ENCODE measurements at places on chromosomes 12 and 14.

DNA sequence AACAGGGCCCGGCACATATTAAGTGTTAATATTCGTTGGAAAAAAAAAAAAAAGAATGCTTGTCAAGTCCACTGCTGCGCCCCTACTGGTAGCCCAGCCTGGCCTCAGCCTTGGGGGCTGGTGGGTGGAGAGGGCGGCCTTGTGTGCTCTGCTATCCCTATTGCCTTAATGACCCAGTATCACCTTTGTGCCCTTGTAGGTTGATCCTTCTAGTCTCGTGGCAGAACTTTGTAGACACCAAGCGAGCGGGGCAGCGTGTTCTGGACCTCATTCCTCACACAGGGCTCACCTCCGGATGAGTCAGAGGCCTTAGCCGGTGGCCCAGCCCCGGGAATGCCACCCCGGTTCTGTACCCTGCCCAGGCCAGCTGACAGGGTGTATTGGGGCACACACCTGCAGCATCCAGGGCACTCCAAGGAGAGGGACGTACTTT, 1.8 kb upstream of the RCOR1 start:
- DNase-seq, result no peak

DNA sequence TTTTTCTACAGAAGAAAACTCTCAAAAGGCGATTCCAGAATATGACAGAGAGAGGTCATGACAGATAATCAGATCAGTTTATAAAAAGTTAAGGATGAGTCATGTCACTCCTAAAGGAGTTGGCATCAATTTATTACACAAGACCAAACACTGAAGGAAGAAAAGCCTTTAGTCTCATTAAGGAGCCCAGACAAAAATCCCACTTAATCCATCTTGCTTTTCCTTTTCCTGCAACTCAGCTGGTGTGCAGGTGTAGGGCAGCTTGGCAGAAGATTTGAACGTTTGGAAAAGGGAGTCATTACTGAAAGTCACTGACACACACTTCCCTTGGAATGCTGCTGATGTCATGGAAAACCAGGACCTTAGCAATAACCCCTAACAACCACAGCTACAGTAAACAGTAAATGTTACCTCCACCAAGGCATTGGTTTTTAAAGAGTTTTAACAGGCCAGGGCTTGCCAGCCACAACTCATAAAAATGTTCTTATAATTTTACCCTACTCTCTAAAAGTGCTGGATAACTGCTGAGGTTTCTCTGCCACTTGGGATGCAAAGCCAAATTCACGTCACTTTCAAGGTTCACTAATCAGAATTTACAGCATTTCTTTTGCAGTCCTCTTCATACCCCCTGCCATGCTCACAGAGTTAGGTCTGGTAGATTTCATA, 320.6 kb downstream of the RAD51B start:
- DNase-seq, result no peak

- no peak for DNase-seq
Observed at GRCh38 chr12:63319386-63319785, 168.4 kb upstream of the AVPR1A start.

GRCh38 chr12:45568808-45569207, 160.7 kb upstream of the ARID2 start:
- DNase-seq, result no peak

DNA sequence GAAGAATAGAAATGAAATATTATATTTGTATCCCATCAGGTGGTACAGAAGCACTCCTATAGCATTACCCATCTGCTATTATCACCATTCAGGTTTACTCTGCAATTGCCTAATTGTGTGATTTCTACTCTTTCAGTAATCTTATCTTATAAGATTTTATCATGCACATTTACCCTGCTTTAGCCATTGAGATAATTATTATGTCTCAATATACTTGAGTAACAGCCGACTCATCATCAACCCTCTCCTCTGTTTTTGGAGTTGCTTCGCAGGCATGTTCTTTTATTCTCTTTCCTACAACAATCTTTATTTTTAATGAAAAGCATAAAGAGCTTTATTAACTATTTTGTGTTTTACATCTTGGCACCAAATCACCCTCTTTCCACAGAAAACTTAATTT, 419.9 kb downstream of the LRIG3 start:
- DNase-seq, result no peak

DNA sequence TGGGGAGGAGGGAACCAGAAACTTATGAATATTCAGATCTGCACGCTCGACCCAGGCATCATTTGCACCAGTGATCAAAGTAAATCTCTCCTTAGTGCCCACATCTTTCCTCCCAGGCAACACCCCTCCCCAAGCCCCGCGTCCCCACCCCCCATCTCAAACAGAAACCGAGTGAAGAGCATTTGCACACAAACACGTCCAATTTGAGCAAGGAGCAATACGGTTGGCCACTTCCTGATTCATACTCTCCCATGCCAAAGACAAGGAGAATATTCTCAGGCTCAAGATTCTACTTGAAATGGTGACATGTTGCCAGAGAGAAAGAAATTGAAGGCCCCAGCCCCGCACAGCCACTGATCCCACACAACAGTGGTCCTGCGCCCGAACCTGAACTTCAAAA, 7.1 kb downstream of the FOXN3 start:
- DNase-seq, result no peak

- DNase-seq, result no peak
Observed at GRCh38 chr12:113298861-113299545, 35.9 kb downstream of the SLC8B1 start.

DNA sequence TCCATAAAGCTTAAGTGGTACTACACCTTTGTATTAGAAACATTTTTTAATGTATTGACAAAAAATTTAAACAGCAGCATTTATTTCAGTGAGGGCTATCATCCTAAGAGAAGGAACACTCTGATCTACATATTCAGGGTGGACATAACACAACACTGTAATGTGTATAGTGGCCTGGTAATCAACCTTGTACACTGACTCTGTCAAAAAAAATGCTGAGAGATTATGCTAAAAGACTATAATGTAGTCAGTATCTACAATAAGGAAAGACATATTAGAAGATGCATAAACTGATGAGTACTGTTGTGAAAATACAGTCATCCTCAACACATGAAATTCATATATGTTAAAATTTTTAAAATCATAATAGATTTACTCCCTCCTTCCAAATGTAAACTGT, 68.2 kb downstream of the C2CD5 start:
- no peak for DNase-seq

DNA sequence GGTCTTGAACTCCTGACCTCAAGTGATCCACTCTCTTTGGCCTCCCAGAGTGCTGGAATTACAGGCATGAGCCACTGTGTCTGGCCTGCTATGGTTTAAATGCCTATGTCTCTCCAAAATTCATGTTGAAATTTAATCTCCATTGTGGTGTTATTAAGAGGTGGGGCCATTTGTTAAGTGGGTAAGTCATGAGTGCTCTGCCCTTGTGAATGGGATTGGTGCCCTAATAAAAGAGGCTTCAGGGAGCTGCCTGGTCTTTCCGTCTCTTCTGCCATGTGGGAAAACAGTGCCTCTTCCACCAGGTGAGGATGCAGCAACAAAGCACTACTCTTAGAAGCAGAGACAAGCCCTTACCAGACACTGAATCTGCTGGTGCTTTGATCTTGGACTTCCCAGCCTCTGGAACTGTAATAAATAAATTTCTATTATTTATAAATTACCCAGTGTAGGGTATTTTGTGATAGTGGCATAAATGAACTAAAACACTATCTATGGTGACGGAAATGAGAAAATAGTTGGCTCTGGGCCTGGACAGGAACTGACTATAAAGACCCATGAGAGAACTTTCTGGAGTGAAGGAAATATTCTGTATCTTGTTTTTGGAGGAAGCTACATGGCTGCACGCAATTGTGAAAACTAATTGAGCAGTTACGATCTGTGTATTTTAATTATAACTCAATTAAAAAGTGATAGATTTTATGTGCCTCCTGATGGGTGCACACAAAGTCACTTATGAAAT, 12.1 kb upstream of the ATP23 start:
- DNase-seq, result no peak

GRCh38 chr14:99733540-99734405, 49.7 kb downstream of the CYP46A1 start:
- DNase-seq, result no peak

DNA sequence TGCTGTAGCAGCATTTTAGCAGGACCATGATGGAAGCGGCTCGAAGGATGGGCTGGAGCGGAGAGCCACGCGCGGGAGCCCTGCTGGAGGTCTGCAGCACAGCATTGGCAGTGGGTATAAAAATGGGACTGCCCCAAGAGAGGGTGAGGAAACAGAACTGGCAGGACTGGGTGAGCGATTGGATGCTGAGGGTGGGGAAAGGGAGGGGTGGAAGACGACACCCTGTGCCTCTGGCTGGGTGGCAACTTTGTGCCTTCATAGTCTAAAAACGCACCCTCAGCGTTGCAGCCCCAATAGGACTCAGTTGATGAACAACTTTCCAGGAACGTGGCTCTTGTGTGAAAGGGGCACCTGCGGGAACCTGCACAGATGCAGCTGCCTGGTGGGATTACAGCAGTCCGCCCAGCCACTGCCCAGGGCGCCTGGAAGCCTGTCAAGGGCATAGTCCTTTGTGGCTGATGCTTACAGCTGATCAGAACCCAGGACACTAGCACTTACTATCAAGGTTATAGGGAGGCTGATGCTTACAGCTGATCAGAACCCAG, 73.0 kb downstream of the NINJ2 start:
- DNase-seq, result no peak
